Activated naive CD4-positive, alpha-beta T cell (primary cell): ENCODE measurements at places on chromosomes 7 and 10.

DNA sequence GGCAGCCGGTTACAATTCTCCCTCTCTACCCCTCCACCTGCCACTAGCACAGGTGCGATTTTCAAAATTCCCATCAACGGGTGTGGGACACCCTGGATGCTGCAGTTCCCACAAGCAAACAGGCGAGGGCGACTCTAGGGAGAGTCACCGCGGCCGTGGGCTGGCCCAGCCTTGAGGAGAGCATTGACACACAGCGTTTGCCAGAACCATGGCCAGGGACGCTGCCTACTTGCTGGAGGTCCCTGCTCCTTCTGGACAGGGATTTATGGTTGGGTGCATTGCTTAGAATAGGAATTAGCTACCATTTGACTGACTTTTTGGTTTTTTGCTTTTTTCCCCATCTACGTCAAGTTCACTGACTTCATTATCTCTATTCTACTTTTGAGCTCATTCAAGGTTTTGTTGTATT, 19.0 kb upstream of the CLDN4 start:
- DNase-seq, result peak; percentile 8

GRCh38 chr10:121823993-121824463, 103.8 kb downstream of the ATE1 start:
- no peak for DNase-seq

- DNase-seq, result no peak
Observed at GRCh38 chr7:48408731-48409130, 237.5 kb downstream of the ABCA13 start.

- DNase-seq, result no peak
Observed at GRCh38 chr10:51073453-51074237, 642 bp upstream of the PRKG1 start.

GRCh38 chr10:48399056-48399541, 92.6 kb downstream of the MAPK8 start:
- no peak for DNase-seq

DNA sequence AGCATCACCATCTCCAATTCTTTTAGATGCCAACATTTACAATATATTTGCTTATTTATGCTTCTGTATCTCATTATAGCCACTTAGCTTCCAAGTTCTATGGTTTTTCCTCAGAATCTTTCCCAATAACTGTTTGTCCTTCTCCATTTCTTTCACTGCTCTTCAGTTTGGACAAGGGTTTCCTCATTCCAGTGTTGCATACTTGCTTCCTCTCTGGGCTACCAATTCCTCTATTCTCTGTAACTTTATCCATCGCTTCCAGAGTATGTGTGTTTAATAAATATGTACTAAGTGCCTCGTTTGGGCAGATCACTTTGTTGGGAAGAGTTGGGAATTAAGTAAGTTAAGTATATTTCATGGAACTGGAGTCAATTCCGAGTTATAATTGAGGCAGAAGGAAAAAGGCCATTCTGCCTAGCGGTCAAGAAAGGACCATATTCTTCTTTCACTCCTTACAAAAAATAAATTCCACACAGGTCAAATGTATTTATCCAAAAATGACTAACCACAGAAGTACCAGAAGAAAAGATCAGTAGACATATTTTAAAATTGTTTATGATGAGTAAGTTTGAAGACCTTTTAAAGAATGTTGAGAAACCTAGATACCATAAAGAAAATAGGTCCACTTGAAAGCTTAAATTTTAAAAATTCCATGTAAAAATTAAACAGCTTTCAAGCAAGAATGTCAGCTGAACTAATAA, 10.8 kb downstream of the STAMBPL1 start:
- DNase-seq, result no peak

DNA sequence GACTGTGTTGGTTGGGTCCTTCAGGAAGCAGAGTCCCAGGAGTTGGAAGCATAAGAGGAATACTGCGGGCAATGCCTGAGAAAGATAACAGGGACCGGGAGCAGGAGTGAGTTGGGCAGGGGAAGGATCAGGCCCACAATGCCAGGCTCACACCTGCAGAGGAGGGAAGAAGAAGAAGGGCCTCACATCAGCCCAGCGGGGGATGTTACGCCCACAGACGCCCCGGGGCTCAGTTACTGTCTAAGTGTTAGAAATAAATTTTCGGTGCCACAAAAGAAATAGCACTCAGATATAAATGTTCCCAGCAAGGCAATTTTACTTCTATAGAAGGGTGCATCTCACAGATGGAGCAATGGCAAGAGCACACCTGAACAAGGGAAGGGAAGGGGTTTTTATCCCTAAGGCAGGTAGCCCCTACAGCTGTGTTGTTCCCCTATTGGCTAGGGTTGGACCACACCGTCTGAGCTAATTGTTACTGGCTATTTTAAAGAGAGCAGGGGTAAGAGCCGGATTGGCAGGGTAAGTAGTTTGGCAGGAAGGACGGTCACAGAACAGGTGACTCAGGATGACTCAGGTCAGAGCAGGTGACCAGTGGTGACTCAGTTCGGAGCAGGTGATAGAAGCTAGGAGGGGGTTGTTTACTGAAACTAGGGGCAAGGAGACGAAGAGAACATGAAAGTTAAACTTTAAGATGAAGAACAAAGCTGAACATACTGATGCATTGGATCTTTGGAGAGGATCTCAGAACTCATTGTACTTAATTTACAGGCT, at the start of gene NOS3:
NOS3 (plus strand) TSS at position 602 of the 771 bp plus-strand sequence. CDS start 2,787 bp downstream, outside the sequence.
- DNase-seq, result no peak

GRCh38 chr10:3331187-3331586, 158.6 kb upstream of the PITRM1 start:
- no peak for DNase-seq

- DNase-seq, result no peak
Observed at GRCh38 chr7:148058092-148058491, 532.5 kb upstream of the C7orf33 start.

DNA sequence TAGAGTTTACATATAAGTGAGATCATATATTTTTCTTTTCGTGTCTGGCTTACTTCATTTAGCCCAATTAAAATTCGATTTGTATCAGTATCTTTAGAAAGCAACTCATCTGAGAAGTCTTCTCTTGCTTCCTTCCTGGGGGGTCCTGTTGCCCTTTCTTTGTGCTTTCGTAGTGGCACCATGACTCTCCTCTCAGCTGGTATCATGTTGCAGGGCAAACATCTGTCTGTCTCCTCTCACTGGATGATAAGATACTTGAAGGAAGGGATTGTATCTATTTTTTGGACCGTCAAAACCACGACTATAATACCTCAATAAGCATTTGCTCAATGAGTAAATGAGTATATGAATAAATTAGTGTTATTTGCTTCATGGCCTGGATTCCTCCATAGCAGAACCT, 382.5 kb upstream of the SORCS1 start:
- no peak for DNase-seq
